ENCODE measurements at places on chromosomes 11 and 22.

GRCh38 chr11:104830080-104830479 lies 68.2 kb downstream of the CASP12 start:
- DNase-seq = no peak

- DNase-seq = no peak
These were observed 33.7 kb downstream of the USP28 start for GRCh38 chr11:113841691-113842090.

- DNase-seq = peak; percentile 94
These were observed 4.3 kb upstream of the CCND1 start for GRCh38 chr11:69636512-69637197.

GRCh38 chr22:47605441-47605840 lies 843.0 kb downstream of the TBC1D22A start:
- DNase-seq = no peak

DNA sequence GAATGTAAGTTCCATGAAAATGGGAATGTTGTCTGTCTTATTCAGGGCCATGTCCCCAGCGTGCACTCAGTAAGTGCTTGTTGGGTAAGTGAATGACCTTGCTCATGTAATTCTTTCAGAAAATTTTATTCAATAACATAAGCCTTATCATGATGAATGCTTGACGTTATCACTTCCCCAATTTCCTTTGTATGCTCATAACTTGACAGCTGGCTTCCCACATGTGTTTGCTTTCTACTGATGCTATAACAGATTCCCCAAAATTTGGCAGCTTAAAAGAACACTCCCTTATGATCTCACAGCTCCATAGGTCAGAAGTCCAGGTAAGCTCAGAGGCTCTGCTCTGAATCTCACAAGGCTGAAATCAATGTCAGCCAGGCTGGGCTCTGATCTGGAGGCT lies 155.8 kb upstream of the POU2AF2 start:
- no peak for DNase-seq

DNA sequence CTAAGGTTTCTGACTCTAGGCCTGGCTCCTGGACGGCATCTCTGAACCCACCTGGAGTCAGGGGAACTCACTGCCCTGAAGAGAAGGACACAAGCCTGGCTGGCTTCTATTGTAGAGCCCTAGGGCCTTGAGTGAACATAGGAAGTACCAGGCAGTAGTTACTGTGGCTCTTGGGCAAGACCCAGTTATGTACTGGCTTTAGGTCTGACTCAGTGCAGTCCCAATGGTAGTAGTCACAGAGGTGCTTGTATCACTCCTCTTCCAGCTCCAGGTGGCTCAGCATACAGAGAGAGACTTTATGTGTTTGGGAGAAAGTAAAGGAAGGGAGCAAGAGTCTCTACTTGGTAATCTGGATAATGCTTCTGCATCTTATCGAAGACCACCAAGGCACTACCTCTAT lies 13.9 kb upstream of the PAK1 start:
- no peak for DNase-seq

- DNase-seq = no peak
These were observed 143.4 kb downstream of the C11orf91 start for GRCh38 chr11:33557201-33557600.

DNA sequence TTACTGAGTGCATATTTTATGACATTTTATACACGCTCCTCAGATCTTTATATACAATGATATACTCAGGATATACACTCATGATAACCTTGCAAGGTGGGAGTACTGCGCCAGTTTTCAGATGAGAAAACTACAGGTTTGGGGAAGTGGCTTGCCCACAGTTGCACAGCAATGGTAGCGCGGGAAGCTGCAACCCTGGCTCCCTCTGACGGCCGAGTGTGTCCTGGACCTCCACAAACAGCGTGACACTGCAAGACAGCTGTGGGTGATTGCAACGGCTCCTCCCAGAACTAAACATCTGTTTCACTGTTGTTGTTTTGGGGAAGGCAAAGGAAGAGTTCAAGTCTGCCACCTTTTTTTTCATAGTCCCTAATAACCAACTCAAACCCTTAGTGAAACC lies 47.0 kb downstream of the PACSIN2 start:
- no peak for DNase-seq

- DNase-seq = no peak
These were observed 26.0 kb downstream of the POU2AF3 start for GRCh38 chr11:111324277-111324720.

GRCh38 chr11:23903044-23903704 lies 593.7 kb upstream of the LUZP2 start:
- DNase-seq = no peak

DNA sequence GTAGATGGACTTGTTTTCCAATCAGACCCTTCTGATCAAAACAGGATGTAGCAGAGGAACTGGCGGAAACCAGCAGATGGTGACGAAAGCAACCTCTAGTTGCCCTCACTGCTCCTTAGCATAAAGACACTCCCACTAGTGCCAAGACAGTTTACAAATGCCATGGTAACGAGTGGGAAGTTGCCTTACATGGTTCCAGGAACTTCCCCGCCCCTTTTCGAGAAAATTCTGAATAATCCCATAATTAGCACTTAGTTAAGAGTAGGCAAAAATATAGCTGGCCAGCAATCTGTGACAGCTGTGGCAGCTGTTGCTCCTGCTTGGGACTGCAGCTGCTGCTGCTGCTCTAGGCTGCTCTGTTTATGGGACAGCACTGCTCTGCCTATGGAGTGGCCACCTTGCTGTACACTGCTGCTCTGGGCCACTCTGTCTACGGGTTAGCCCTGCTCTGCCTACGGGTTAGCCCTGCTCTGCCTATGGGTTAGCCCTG lies 33.4 kb upstream of the SORL1 start:
- no peak for DNase-seq

DNA sequence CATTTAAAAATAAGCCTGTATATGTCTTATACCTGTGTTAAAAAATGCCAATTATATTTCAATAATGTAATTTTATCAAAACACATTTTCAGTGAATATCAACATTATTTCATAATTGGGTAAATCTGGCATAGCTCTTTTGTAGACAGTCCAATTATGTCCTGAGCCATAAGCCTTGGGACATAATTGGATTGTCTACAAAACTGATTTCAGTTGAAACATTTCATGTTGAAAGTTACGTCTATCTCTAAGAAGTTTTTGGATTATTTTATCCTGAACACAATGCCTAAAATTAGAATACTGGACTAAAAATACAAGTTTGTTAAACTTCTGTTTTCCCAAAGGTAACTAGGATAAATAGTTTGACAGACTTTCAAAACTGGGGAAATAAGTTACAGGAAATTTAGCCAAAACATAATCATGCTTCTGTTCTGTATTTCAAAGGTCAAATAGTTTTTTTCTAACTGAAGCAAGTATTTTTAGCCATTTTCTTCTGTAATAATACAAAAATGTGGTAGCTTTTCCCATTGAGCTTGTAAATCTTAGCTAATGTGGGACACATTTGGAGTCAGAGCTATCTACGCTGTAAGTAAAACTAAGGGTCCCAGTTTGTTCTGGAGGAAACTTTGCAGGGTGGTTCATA lies 100.7 kb upstream of the BIRC3 start:
- DNase-seq = no peak

DNA sequence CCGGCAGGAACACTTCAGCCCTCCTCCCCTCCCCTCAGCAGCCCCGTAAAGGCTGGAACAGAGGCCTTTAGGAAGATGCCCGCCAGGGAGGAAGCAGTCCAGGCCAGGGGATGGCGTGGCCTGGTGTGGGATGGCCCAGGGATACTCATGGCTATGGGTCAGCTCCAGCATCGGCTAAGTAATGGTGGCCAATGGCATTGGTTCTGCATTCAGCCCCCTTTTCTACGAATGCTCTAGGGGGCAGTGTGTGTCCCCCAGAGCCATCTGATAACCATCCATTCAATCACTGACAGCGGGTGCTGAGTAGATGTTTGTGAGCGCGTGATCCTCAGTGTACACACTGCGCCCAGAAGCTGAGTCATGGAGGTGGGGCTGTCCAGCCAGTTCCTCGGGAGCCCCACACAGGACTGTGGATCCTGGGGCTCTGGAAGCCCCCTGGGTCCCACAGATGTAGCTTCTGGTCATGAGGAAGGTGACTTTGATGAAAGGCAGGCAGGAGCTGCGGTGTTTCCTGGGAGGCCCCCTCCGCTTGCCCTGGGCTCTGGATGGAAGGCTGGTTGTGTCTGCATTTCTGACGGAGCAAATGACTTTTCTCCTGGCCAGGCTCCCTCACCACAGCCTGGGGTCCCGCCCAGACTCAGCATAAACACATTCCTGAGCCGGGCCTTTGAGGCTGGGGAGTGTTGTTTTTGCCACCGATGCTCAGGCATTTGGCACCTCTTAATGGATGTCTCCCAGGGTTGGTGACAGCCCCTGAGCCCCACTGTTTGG lies 46.5 kb downstream of the FBLN1 start:
- DNase-seq = peak; percentile 92

GRCh38 chr11:2089536-2090165 lies 49.5 kb downstream of the IGF2 start:
- peak; percentile 83 for DNase-seq

- DNase-seq = peak; percentile 79
These were observed 30.2 kb upstream of the BID start for GRCh38 chr22:17804331-17805080.

DNA sequence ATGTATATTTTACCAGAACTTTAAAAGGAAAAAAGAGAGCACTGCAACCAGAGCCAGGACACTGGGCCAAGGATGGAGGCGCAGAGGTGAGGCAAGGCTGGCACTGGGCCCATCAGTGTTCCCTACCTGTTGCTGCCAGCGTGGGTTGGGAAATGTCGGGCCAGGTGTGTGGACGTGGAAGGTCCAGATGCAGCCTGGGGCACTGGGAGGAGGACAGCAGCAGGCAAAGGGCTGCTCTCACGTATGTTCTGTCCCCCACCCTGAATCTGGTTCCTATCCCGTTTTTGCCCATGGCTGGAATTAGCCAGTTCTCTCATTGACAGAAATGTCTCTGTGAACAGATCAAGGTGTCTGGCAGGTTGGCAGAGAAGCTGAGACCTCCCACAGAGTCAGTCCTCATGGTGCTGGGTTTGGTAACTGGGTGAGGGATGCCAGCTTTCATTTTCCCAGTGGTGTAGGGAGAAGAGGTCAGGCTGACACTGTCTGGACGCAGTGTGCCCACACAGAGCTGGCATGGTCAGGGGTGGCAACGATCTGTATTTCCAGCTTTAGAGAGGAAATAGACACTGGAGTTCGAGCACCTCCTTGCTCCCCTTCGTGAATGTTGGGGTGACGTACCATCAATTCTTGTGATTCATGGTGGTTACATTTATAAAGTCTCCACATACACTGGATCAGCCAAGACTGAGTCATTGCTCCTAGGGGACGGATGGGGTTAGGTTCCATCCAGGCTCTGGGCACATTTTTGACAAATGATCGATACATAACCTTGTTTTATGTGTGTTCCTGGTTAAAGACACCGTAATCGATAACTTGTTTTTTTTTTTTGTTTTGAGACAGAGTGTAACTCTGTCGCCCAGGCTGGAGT lies 4.3 kb upstream of the PNPLA3 start:
- DNase-seq = no peak

DNA sequence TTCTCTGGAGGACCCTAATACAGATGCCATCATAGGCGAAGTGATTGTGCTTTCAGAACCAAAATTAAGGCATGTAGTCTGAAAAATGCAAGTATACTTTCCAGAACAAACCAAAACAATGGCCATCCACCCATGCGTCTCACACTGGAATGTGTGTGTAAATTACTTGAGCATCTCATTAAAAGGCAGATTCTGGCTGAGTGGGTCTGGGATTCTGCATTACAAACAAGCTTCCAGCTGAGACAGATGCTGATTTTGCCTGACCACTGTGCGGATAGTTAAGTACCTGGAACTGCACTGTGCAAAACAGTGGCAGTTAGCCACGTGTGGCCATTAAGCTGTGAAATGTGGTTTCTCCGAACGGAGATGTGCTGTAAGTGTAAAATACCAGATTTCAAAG lies 26.2 kb downstream of the RRP7A start:
- no peak for DNase-seq

GRCh38 chr22:46286941-46287872 lies 9.5 kb upstream of the GTSE1 start:
- no peak for DNase-seq

DNA sequence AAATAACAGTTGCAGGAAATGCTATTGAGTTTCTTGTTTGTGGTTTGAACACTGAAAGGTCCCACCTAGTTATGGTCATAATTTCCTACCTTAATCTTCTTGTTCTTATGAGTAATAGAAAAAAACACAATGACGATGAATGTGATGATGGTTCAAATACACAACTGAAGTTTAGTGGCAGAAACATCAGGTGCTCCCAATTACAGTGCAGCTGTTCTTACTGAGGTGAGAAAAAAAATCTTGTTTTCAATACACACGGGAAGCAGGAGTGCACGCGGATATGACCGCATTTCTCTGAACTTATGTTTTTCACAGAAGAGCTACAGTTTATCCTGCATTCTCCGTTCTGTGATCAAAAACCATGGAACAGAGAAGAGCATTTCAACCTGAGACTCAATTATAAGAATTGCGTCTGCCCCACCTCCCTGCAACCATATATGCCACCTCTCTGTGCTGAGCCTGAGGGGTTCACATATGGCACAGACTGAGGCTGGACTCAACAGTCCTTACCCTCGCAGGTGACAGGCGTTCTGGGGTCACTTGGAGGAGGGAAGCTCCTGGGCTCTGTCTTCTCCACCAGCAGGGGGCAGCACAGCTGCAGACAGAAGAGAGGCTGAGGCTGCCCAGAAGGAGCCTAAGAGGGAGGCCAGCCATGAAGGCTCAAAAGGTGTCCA lies 99.7 kb upstream of the IGLL5 start:
- peak; percentile 69 for DNase-seq

- no peak for DNase-seq
These were observed 57.8 kb upstream of the PSMA1 start for GRCh38 chr11:14577835-14578529.

- no peak for DNase-seq
These were observed 47.2 kb downstream of the PIWIL3 start for GRCh38 chr22:24727218-24727851.

GRCh38 chr11:3171931-3172560 lies 6.9 kb upstream of the OSBPL5 start:
- peak; percentile 49 for DNase-seq
